H54 (cell line): ENCODE measurements at places on chromosomes 6 and 20.

- no peak for DNase-seq
These were observed 11.8 kb upstream of the ZNF831 start for GRCh38 chr20:59151820-59152219.

DNA sequence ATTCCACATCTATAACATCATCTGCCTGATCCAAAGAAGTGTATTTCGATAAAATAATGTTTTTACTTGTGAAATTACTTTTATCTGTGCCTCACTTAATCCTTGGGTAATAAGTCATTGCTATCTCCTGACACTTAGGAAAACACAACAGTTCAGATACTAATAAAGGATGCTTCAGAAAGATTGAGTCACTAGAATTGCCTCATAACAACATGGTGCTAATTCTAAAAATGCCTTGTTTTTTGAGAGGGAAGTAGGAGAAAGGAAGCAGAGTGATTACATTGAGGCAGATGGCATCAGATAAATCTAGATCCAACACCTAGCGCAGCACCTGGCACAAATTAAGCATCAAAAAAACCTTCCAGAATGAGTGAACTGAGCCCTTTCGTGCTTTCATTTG is 69.0 kb downstream of the NCOA7 start:
- no peak for DNase-seq

DNA sequence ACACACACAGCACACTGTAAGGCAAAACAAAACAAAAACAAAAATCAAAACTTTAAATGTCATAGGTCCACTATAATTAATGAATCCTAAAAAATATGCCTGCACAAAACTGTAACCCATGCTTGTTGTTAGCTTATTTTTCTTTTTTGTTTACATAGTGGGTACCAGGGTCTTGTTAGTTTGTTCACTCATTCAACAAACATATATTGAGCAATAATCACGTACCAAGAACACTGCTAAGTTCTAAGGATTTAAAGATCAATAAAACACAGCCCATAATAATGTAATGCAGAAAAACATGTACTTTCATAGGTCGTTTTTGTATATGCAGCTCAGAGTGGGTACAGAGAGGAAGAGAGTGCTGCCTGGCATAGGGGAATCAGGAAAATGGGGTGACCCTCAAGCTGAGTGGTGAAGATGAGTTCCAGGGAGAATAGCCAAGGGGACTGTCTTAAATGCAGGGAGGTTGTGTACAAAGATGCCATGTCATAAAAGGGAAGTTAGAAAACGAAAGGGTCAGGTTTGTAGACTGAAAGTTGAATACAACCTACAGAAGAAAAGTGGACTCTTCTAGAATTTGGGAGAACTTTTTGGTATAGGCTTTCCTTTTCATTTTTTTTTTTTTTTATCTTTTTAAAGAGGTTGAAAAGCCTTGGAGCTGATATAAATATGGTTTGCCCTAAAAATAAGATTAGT is 113.3 kb upstream of the TBX18 start:
- DNase-seq: no peak

- no peak for DNase-seq
These were observed 113.5 kb downstream of the ARHGAP18 start for GRCh38 chr6:129596522-129596921.

DNA sequence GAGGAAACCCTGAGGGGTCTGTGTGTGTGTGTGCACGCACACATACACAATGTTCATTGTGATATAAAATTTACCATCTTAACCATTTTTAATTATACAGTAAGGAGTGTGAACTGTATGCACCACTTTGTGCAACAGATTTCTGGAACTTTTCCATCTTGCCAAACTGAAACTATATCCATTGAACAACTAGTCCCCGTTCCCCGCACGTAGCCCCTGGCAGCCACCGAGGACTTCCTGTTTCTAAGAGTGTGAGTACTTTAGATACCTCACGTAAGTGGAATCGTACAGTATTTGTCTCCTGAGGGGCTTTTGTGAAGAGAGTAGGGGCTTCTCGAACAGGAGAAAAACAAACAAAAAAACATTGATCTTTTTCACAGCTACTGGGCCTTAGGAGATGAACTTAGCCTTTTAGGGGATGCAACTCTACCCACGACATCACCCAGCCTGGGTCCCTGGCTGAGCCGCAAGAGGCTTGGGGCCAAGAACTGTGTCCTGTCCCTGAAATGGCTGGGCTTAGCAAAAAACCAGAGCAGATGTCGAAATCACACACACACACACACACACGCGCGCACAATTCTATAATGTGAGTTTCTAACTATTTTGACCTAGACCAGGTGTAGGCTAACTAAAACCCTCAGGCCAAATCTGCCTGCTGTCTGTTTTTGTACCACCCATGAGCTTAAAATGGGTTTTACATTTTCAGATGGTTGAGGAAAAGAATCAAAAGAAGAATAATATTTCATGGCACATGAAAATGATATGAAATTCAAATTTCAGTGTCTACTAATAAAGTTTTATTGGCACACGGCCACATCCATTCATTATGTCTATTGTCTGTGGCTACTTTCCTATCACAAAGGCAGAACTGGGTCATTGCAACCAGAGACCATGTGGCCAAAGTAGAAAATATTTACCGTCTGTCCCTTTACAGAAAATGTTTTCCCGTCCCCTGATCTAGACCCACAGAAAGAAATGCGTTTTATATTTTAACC is 144.2 kb downstream of the EYA2 start:
- no peak for DNase-seq

- no peak for DNase-seq
These were observed 39.4 kb downstream of the ZBTB46 start for GRCh38 chr20:63791497-63792156.

DNA sequence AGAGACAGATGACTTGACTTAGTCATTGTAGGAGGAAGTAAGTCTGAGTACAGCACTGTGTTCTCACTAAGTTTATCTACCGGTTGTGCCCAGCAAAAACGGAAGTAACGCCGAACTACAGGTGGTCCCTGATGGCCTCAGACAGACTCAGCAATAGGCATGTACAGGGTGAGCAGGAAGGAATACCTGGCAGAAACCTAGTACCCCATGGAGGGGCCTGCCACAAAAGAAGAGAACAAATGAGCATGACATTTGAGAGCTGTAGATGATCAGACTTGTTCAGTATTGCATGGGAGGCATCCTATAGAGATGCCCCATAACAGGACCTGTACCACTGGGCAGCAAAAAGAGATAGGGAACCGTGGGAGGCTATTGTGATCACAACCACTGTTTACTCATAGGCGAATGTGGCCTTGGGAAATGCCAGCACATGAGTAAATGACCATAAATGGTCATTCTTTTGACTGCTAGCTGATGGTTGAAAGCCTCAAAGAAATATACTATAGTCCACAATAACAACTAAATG is 106.4 kb upstream of the TAB2 start:
- DNase-seq: no peak

DNA sequence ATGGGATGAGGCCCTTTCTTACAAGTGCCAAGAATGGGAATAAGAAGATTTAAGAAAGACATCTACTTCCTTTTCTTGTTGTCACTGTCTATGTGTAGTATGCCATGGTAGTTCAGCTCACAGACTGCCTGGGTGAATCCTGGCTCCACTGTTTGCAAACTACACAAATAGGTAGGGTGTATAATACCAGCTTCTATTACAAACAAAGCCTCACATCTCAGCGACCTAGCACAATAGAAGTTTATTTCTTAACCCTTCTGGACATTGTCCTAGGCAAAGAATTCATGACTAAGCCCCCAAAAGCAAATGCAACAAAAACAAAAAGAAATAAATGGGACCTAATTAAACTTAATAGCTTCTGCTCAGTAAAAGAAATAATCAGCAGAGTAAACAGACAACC is 74.5 kb downstream of the LINC00237 start:
- no peak for DNase-seq

DNA sequence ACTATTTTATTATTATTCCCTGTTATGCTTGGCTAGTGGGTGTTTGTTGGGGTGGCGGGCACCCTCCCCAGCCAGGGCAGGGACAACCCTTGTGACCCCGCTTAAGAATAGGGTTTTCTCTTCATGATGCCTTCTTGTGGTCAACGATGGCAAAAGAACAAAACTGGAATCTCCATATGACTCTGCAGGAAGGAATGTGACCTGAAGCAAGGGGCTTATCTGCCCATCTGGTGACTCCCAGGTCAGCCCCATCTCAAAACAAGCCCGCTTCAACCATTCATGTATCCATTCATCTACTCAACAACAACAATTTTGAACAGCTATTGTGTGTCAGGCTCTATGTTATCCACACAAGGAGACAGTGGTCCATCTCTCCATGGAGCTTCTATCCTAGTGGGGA is 30.9 kb upstream of the TGM6 start:
- no peak for DNase-seq

DNA sequence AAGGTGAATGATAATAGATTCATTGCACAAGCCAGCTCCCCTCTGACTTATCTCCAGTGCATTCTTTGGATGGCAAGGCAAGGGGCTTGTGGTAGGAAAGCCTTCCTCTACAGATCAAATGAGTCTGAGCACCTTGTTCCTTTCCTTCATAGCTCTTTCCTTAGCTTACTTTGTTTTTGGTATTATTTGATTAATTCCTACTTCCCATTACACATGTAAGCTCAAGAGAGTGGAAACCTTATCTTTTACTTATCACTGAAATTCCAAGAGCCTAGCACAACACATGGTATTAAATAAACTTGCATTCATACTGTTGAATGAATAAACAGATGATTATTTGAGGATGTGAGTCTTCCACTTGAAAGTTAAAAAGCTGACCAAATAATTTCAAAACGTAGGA is 41.7 kb downstream of the FRK start:
- no peak for DNase-seq

GRCh38 chr6:53811746-53812145 is 16.9 kb downstream of the LRRC1 start:
- no peak for DNase-seq

DNA sequence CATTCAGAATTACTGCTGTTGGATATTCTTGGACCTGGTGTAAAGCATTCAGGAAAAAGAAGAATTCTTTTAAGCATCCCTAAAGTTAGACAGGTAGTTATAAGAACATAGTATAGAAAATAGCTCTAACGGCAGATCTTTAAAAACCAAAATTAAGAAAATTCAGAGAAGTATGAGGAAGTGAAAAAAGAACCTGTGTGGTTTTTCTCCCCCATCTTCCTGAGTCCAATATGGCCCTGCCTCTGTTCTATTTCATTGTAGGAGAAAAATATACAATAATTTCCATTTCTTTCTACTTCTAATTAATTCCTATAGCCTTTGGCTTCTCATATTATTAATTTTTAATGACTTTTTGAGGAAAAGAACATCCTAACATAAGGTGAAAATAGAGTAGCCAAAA is 47.1 kb downstream of the FHL5 start:
- DNase-seq: no peak

DNA sequence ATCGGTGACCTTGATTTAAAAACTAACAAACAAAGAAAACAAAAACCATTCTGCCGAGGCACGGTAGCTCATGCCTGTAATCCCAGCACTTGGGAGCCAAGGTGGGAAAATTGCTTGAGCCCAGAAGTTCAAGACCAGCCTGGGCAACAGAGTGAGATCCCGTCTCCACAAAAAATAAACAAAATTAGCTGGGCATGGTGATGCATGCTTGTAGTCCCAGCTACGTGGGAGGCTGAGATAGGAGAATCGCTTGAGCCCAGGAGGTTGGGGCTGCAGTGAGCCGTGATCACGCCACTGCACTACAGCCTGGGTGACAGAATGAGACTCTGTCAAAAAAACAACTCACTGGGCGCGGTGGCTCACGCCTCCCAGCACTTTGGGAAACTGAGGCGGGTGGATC is 48.2 kb upstream of the TFAP2A start:
- no peak for DNase-seq

DNA sequence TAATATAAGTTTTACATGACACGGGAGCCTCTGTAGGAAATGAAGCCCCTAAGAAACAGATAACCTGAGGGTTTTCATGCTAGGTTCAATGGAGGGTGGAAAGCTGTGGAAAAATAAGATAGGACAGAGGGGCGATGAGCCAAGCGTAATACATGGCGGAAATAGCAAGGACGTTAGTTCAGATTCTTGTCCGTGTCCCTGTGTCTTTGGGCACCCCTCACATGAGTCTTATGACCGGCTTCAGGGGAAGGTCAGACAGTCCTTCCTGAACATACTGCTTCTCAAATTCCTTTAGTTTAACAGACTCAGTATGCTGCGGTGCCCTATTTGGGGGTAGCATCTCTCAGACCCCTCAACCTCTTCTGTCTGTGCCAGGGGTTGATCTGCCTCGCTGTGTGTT is 20.8 kb downstream of the EFCAB8 start:
- no peak for DNase-seq

DNA sequence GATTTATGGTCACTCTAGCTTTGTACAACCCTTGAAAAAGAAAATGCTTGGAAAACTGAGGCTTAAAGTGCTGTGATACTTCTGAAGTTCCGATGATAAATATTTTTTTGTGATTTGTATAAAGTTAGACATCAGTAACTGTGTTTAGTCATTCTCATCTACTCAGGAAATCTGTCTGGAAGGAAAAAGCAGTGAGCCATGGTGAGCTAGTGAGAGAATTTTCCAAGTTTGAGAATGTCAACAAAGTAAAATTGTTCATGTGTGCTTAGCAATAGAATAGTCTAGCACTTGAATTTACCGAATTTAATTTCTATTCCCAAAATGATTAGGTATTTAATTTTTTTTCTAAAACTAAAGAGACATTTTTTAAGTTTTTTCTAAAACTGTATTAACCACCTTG is 41.3 kb upstream of the PLCB4 start:
- no peak for DNase-seq

GRCh38 chr20:24949756-24950127 is 673 bp downstream of the CST7 start:
- no peak for DNase-seq

DNA sequence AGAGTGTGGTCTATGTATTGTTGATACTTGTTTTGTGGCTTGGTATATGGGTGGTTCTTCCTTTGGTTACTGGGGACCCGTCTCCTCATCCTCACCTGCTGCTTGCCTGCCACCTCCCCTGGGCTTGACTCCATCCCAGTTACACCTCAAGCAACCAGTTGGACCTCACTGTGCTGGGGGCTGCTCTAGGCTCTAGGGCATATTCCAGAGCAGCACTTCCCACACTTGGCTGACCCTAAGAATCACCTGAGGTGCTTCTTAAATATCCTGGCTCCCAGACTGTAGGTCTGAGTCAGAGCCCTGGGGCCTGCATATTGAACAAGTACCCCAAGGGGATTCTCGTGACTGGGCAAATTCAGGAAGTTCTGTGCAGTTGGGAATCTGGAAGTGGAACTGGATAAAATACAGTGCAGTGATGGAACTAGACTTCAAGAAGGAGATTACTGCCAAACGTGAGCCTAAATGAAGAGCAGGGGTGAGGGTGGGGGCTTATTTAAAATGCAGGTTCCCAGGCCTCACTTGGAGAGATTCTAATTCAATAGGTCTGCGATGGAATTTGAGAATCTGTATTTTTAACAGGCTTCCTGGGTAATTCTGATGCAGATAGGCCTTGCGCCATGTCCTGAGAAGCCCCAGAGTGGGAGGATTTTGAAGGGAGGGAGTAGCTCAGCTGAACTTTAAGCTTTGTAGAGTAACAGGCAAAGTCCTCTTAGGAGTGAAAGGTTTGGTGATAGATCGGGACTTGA is 7.6 kb downstream of the SPATS1 start:
- DNase-seq: no peak

GRCh38 chr20:18032977-18033892 is 24.5 kb downstream of the OVOL2 start:
- no peak for DNase-seq
